Dermis microvascular lymphatic vessel endothelial cell (primary cell): ENCODE measurements at places on chromosomes 3 and 15. TPM values are rescaled to one million over a fixed set of nuclear protein-coding genes. Genes with fewer than 3 reads are reported as not detected.

SYNPR gene
- not detected in 2 replicates for total RNA-seq

DNA sequence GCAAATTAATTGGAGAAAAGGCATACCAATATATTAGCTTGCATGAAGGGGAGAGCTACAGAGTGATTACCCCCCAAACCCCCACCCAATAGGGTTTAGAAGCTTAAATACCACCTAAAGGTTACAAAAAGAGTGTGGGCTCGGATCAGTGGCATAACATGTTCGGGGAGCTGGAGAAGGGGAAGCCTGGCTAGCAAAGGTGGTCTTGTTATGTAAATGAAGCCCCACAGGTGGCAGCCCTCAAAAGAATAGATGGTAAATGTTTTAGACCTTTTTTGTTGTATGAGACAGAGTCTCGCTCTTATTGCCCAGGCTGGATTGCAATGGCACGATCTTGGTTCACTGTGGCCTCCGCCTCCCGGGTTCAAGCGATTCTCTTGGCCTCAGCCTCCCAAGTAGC lies 10.9 kb upstream of the PXK start:
- no peak for DNase-seq

GRCh38 chr3:102980355-102980696 lies 545.5 kb downstream of the ZPLD1 start:
- DNase-seq, result no peak

DNA sequence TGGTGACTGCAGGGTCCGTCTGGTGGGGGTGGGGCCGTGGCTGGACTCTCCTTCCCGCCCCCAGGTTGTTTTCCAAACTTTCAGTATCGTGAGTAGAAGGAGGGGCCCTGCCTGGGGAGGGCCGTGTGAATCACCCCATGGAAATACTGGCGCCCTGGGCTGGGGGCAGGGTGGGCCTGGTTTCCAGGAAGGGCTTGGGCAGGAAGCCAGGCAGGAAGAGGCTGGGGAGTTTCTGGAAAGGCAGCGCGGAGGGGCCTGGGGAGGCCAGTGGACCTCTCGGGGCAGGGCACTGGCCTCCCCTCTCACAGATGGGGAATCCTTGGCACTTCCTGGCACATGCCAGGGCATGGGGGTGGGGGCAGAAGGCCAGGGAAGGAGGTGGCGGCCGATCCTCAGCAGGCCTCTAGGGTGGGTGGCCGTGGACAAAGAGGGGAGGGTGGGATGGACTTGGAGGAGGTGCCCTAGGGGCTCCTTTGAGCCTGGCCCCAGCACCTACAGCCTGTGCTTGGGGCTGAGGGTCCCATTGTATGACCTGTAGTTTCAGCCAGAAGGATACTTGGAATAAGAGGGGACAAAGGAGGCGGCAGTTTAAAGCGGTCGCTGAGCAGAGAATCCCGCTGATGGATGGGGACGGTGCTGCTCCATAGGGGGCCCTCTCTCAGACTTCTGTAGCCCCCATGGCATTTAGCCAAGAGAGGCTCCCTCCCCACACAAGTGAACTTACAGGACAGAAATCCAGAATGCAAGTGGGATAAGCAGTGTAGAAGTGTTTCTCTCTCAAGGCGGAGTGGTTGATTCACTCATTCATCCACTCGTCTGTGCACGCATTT lies 56.5 kb upstream of the GATA2 start:
- peak; percentile 73 for DNase-seq

- peak; percentile 93 for DNase-seq
Observed at GRCh38 chr3:83224101-83224868, 1462.8 kb upstream of the GBE1 start.

- DNase-seq, result no peak
Observed at GRCh38 chr15:84604826-84605553, 4.2 kb downstream of the ZSCAN2 start.

HAPLN3 gene
- 64.8 and 119 TPM in 2 replicates for total RNA-seq
